ENCODE measurements at places on chromosomes 1 and 21. TPM values are rescaled to one million over a fixed set of nuclear protein-coding genes. Genes with fewer than 3 reads are reported as not detected.

DNA sequence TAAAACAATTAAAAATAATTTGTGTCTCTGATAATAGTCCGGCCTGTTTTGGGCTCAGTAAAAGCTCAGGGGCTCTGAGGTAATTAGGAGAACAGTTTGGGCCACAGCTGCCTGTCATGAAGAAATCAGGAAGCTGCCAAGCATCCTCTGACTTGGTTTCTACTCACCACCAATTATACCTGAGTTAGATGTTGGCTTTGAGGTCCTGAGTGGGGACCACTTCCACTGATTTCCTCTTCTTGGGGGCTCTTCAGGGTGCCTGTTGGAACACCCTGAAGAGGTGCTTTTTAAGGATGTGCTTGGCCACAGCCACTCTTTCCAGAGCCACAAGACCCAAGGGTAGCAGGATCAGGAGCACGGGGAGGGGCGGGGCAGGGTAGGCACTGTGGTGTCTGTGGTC, 10.9 kb downstream of the SLC6A17 start:
- no peak for DNase-seq
- H3K27ac ChIP-seq, result no peak overlapping the region
- H3K4me1 ChIP-seq, result no peaks in the 10 kb centered on the region
- no peak overlapping the region for H3K4me3 ChIP-seq
- H3K27me3 ChIP-seq, result peaks cover 8% of the 10 kb centered on the region

- DNase-seq, result no peak
- no peak overlapping the region for H3K27ac ChIP-seq
- H3K4me1 ChIP-seq, result no peaks in the 10 kb centered on the region
- no peaks in the 10 kb centered on the region for H3K36me3 ChIP-seq
- no peak overlapping the region for H3K4me3 ChIP-seq
Measured at GRCh38 chr1:7050751-7051665, 265.8 kb downstream of the CAMTA1 start.

The NAV1 gene
- 49.2 TPM for total RNA-seq

The MEX3A gene
- 1.2 TPM for total RNA-seq

DNA sequence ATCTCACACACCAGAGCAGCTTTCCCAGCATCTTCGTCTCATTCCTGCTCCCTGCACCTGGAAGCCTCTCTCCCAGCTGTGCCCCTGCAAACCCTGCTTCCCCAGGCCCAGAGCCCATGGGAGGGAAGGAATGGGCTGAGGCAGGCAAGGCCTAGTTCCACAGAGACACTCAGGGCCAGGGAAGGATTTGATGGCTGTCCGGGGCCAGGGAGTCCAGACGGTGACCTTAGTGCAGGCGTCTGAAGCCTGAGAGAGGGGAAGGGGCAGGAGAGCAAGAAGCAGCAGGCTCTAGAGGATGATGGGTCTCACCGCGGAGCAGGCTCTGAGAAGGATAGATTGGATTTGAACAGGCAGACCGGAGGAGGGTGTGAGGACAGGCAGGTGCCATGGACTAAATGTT, 22.2 kb upstream of the TNNI1 start:
- no peak overlapping the region for H3K27ac ChIP-seq
- no peaks in the 10 kb centered on the region for H3K36me3 ChIP-seq
- no peak for DNase-seq
- no peaks in the 10 kb centered on the region for H3K27me3 ChIP-seq
- no peak overlapping the region for H3K4me3 ChIP-seq

DNA sequence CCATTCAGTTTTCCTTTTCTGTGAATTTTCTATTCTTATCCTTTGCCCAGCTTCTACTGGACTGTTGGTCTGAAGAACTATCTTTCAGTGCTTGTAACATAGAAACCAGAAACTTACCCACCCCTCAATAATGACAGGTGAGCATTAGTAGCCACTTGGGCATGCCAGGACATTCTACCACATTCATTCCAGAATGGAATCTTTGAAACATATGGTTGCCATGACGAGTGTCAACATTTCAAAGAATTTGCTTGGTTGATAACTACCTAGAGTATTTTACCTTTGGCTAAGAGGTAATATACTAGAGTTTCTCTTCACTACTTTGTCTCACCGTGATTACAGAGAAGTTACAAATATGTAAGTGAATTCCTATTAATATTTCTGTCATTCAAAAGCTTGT, at the start of gene MROH9:
TSS of gene MROH9 (plus strand) at position 304 of the 400 bp plus-strand sequence. CDS start 10,023 bp downstream, outside the sequence.
- H3K36me3 ChIP-seq, result no peaks in the 10 kb centered on the region
- H3K4me1 ChIP-seq, result no peaks in the 10 kb centered on the region
- DNase-seq, result no peak
- no peaks in the 10 kb centered on the region for H3K27me3 ChIP-seq

GRCh38 chr1:239555350-239555749, 169.0 kb downstream of the CHRM3 start:
- no peaks in the 10 kb centered on the region for H3K36me3 ChIP-seq
- no peaks in the 10 kb centered on the region for H3K27me3 ChIP-seq
- H3K4me3 ChIP-seq, result no peak overlapping the region
- no peak overlapping the region for H3K27ac ChIP-seq
- no peak for DNase-seq

DNA sequence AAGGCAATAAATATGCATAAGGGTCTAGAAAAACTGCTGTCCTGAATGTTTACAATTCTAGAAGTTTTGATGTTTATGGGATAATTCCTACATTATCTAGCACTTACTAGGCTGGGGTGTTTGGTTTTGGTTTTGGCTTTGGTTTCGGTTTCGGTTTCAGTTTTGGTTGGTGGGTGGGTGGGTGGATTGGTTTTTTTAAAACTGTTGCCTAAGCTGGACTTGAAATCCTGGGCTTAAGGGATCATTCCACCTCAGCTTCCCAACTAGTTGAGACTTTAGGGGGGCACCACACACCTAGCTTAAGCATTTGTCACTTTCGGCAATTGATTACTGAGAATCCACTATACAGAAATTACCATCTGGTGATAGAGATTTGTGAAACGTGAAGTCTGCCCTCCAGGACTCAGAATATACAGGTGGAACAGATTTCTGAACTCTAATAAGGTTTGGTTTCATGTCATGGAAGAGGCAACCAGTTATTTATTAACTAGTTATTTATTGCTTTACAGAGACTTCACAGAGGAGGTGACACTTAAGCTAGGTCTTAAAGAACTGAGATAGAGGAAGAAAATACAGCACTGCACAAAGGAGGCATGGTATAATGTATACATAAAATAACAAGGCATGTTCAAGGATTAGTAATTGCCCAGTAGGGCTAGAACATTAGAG, 69.6 kb downstream of the PIK3R3 start:
- no peaks in the 10 kb centered on the region for H3K4me1 ChIP-seq
- peak overlapping the region; percentile 1 for H3K4me3 ChIP-seq
- H3K36me3 ChIP-seq, result no peaks in the 10 kb centered on the region
- no peak overlapping the region for H3K27ac ChIP-seq

DNA sequence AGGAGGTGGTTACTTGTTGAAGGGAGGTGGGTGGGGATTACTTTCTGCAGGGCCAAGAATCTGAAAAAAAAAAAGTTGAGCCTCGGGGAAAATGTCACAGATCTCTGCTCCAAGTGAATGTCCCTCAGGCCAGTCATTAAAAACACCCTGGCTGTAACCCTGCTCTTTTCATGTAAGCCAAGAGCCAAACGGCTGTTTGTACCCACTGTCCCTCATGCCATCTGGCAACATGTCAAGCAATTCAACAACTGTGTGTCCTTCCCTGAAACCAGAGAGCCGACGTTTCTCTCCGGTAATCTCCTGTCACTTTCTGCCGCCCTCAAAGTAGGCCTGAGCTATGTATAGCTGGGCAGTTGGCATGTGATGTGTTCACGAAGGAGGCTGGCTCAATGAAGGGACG, 14.7 kb downstream of the CASQ2 start:
- H3K36me3 ChIP-seq, result no peaks in the 10 kb centered on the region
- H3K27ac ChIP-seq, result no peak overlapping the region
- H3K4me1 ChIP-seq, result peaks cover 15% of the 10 kb centered on the region
- DNase-seq, result no peak
- no peaks in the 10 kb centered on the region for H3K27me3 ChIP-seq
- H3K4me3 ChIP-seq, result no peak overlapping the region

GRCh38 chr1:58975888-58976287, 192.0 kb upstream of the JUN start:
- peaks cover 6% of the 10 kb centered on the region for H3K4me1 ChIP-seq
- no peak for DNase-seq
- H3K27me3 ChIP-seq, result no peaks in the 10 kb centered on the region
- H3K36me3 ChIP-seq, result no peaks in the 10 kb centered on the region
- H3K4me3 ChIP-seq, result no peak overlapping the region
- no peak overlapping the region for H3K27ac ChIP-seq

DNA sequence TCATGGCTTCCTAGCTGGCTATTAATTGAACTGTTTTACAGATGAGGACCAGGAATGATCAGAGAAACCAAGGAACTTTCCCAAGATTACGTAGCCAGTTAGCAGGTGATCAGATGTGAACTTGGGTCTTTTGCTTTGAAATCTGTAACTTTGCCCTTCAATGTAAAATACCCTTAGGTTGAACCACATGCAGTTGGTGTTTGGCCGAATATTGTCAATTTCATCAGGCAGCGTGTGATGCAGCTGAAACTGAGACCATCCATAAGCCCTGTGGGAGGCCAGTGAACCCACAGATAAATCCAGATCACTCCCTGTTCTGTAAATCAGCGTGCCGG, 150.8 kb downstream of the ETS2 start:
- H3K4me1 ChIP-seq, result peaks cover 7% of the 10 kb centered on the region
- DNase-seq, result no peak
- H3K27ac ChIP-seq, result no peak overlapping the region
- no peak overlapping the region for H3K4me3 ChIP-seq

- H3K4me1 ChIP-seq, result no peaks in the 10 kb centered on the region
- H3K27me3 ChIP-seq, result no peaks in the 10 kb centered on the region
- no peaks in the 10 kb centered on the region for H3K36me3 ChIP-seq
Measured at GRCh38 chr1:112169517-112169916, 180.0 kb upstream of the KCND3 start.

- no peaks in the 10 kb centered on the region for H3K27me3 ChIP-seq
- peaks cover 37% of the 10 kb centered on the region for H3K4me1 ChIP-seq
- no peak for DNase-seq
- peak overlapping the region; percentile 86 for H3K4me3 ChIP-seq
Measured at GRCh38 chr1:113388621-113389358, 1.5 kb upstream of the MAGI3 start.

DNA sequence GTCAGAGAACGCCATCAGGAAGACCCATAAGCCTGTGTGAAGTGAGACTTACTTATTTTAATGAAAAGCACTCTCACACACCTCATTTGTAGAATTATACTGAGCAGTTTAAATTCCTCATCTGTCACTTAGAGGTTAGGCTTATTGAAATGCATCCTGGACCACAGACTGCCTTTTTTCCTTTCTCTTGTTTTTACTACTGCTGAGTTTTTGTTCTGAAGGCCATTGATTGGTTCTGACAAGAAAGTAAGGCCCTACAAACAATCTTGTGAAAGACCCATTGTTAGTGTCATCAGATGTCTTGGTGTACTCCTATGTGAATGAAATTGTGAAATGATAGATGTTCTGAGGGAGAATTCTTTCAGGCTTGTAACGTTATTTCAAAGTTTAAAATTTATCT, 1343.3 kb upstream of the ADGRL2 start:
- H3K36me3 ChIP-seq, result no peaks in the 10 kb centered on the region
- no peak overlapping the region for H3K27ac ChIP-seq
- H3K4me3 ChIP-seq, result no peak overlapping the region
- H3K27me3 ChIP-seq, result no peaks in the 10 kb centered on the region
- DNase-seq, result no peak

GRCh38 chr1:4402032-4402431, 252.4 kb upstream of the AJAP1 start:
- H3K36me3 ChIP-seq, result no peaks in the 10 kb centered on the region
- no peak overlapping the region for H3K4me3 ChIP-seq
- no peak for DNase-seq
- no peaks in the 10 kb centered on the region for H3K27me3 ChIP-seq

Data from tibial nerve (tissue), 4 donors.